ENCODE measurements at places on chromosomes 12 and 14. TPM values are rescaled to one million over a fixed set of nuclear protein-coding genes. Genes with fewer than 3 reads are reported as not detected.

Gene CD163L1
- not detected for total RNA-seq

Gene HOXC10
- not detected for total RNA-seq

Gene SOAT2
- 0.37 TPM for total RNA-seq

Gene LIN7A
- 0.25 TPM for total RNA-seq

Gene CCDC198
- not detected for total RNA-seq

Gene CLEC6A
- not detected for total RNA-seq

Gene AMDHD1
- 0.67 TPM for total RNA-seq

Gene LPAR5
- 7.0 TPM for total RNA-seq

Gene RBP5
- total RNA-seq = not detected

Gene CIPC
- 12.3 TPM for total RNA-seq

Gene FZD10
- total RNA-seq = not detected

Gene RTN1
- total RNA-seq = 0.42 TPM

GRCh38 chr14:68312884-68313610, 479.8 kb downstream of the ZFP36L1 start:
- peak overlapping the region; percentile 30 for H3K4me3 ChIP-seq
- H3K27me3 ChIP-seq = no peaks in the 10 kb centered on the region

DNA sequence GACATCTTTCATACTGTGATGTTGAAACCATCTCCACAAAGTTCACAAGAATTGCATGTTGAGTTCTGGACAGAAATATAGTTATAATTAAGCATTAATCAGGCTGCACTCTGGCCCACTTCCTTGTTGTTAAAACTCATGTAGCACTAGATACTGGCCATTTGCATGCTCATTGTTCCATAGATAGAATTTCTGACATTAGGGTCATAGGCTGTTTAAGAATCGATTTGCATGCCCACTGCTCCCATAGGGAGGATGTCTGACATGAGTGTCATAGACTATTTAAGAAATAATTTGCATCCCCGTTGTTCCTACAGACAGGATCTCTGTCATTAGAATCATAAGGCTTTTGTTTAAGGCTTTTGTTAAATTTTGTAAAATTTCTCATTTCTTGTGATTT, 50.2 kb downstream of the MYF5 start:
- H3K4me3 ChIP-seq = no peak overlapping the region
- H3K27ac ChIP-seq = no peak overlapping the region
- H3K4me1 ChIP-seq = no peaks in the 10 kb centered on the region
- no peak for DNase-seq

DNA sequence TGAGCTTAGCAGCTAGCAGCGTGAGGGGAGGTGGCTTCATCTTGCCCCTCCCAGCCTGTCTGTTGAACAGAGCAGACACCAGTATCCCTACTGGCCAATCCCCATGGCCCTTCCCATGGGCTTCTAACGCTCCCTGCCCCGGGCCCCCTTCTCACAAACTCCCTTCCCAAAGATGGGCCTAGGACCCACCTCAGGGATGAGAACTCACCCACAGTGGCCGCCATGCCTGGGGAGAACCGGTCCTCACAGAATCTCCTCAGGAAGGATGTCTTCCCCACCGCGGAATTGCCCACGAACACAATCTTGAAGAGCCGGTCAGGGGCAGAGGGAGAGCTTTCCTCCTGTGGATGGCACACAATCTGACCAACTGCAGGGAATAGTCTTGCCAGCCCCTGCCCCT, 119.5 kb downstream of the CRACR2A start:
- no peak for DNase-seq
- no peak overlapping the region for H3K27ac ChIP-seq
- H3K27me3 ChIP-seq = no peaks in the 10 kb centered on the region
- H3K36me3 ChIP-seq = peaks cover 46% of the 10 kb centered on the region
- H3K4me3 ChIP-seq = no peak overlapping the region

GRCh38 chr14:28764257-28765160, 2.1 kb upstream of the FOXG1 start:
- no peak for DNase-seq
- H3K4me1 ChIP-seq = peaks cover 5% of the 10 kb centered on the region
- H3K4me3 ChIP-seq = no peak overlapping the region
- no peak overlapping the region for H3K27ac ChIP-seq
- no peaks in the 10 kb centered on the region for H3K36me3 ChIP-seq

- H3K27me3 ChIP-seq = no peaks in the 10 kb centered on the region
- DNase-seq = no peak
- H3K27ac ChIP-seq = no peak overlapping the region
- no peaks in the 10 kb centered on the region for H3K4me1 ChIP-seq
- H3K4me3 ChIP-seq = no peak overlapping the region
Measured at GRCh38 chr14:87526731-87527130, 466.3 kb downstream of the GALC start.

DNA sequence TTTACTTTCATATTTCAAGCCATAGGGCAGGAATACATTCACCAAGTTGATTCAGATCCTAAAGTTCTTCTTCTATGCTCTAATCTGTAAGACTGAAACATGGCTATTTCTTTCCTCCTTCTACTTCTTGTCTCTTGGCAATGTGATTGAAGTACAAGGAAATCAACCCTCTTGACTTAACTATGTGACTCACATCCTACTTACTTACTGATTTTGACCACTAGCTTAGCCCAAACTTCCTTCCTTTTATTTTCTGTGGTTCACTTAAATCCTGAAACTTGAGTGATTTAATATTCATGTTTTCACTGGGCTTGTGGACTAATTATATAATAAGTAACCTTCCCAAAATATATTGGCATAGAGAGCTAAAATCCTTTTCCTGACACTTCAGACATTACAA, 111.2 kb upstream of the NOVA1 start:
- H3K36me3 ChIP-seq = no peaks in the 10 kb centered on the region
- H3K4me3 ChIP-seq = no peak overlapping the region
- H3K27ac ChIP-seq = no peak overlapping the region
- DNase-seq = no peak
- H3K27me3 ChIP-seq = no peaks in the 10 kb centered on the region

DNA sequence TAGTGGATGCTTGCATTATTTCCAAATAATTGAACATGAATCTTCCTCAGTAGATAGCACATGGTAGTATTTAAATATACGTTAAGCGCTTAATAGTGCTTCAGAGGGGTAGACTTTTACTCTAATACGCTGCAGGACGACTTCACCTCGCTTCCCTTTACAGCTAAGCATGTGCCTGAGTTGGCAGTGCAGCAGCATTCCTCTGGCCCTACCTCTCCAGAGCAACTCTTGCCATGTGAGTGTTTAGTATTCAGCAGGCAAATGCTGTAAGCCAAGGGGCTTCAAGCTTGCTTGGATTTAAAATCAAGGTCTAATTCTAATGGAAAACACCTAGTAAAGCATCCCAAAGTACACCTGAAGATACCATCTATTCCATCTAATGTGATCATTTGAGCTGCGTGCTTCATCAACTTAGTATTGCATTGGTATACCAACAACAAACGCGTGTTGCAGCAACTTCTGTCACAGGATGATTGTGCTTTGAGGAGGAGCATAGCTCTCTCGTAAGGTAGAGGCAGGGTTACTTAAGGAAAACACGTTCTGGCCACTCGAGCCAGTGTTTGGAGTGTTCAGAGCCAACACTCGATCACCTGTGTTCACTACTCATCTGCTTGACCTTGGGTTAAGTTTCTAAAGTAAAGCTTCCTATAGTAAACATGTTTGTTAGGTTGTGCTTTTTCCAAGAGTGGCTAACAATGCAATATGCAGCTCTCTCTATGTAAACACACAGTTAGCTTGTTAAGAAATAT, 60.6 kb downstream of the PIWIL1 start:
- no peak overlapping the region for H3K4me3 ChIP-seq
- no peak overlapping the region for H3K27ac ChIP-seq
- no peaks in the 10 kb centered on the region for H3K36me3 ChIP-seq
- no peaks in the 10 kb centered on the region for H3K4me1 ChIP-seq
- H3K27me3 ChIP-seq = no peaks in the 10 kb centered on the region
- DNase-seq = no peak

GRCh38 chr12:109295764-109296425, 13.2 kb downstream of the FOXN4 start:
- no peak overlapping the region for H3K4me3 ChIP-seq
- no peaks in the 10 kb centered on the region for H3K36me3 ChIP-seq
- no peaks in the 10 kb centered on the region for H3K4me1 ChIP-seq
- no peaks in the 10 kb centered on the region for H3K27me3 ChIP-seq
- no peak overlapping the region for H3K27ac ChIP-seq

DNA sequence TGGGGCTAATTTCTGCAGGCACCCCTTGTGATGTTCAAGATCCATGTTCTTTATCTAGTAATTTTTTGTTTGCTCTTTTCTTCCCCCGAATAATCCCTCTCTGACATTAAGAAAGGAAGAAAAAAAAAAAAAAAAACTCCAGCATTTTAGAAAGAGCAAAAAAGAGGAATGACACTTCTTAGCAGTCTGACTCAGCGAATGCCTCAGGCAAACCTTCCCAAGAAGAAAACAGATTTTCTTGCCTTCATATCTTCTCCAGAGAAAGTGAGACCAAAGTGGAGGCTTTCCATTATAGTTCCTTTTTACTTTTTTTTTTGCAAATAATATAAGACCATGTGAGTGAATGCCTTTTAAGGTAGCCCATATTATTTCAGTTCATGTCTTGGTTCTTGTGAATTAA, 479.0 kb upstream of the SYT1 start:
- no peak for DNase-seq
- no peaks in the 10 kb centered on the region for H3K36me3 ChIP-seq

DNA sequence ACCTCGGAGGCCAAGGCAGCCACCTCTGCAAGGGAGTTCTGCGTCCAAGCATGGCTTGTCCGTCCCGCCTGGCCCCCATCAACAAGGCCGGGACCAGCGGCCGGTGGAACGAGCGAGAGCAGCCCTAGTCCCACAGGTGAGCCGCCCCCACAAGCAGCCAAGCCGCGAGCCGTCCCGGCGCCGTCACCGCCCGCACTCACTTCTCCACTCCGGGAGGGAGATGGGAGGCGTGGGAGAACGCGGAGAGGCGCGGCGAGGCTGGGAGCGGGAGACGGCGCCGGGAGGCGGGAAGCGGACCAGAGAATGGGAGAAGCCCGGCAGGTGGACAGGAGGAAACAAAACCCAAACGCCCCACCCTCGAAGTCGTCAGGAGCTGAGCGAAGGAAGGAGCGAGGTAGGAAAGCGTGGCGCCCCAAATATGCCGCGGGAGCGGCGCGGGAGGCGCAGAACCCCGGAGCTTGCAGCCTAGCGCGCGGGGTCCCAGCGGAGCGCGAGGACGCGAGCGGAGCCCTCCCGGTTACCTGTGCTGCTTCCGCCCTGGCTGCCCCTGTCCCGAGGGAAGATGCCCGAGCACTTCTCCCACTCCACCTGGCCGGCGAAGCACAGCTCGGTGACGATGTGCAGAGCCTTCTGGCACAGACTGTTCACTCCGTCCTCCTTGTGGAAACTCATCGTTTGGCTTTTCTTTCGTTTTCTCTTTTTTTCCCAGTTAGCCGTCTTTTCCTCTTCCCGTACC, 600 bp downstream of the SYT10 start:
- H3K4me1 ChIP-seq = no peaks in the 10 kb centered on the region
- no peak for DNase-seq
- H3K27me3 ChIP-seq = peaks cover 11% of the 10 kb centered on the region

- peaks cover 11% of the 10 kb centered on the region for H3K27me3 ChIP-seq
- DNase-seq = no peak
- H3K4me1 ChIP-seq = no peaks in the 10 kb centered on the region
- H3K27ac ChIP-seq = no peak overlapping the region
- H3K36me3 ChIP-seq = no peaks in the 10 kb centered on the region
- no peak overlapping the region for H3K4me3 ChIP-seq
Measured at GRCh38 chr14:23358042-23358441, 5.4 kb upstream of the SLC22A17 start.

GRCh38 chr12:68568922-68569569, 41.7 kb upstream of the RAP1B start:
- no peaks in the 10 kb centered on the region for H3K36me3 ChIP-seq
- no peak overlapping the region for H3K27ac ChIP-seq
- H3K4me1 ChIP-seq = no peaks in the 10 kb centered on the region
- no peak for DNase-seq
- H3K4me3 ChIP-seq = no peak overlapping the region

All from CD4-positive, CD25-positive, alpha-beta regulatory T cell (primary cell).